ENCODE measurements at places on chromosomes 7 and 10. TPM values are rescaled to one million over a fixed set of nuclear protein-coding genes. Genes with fewer than 3 reads are reported as not detected.

Gene FAS
- total RNA-seq, result 25.9 TPM

Gene RADIL
- 1.0 TPM for total RNA-seq

Gene ZNF722
- total RNA-seq, result not detected

Gene MMD2
- total RNA-seq, result not detected

Gene TCF7L2
- 4.9 TPM for total RNA-seq
